Hematopoietic multipotent progenitor cell treated with erythropoietin and hydrocortisone succinate and interleukin-3 and kit ligand, for 17 days (in vitro differentiated cells): ENCODE measurements at places on chromosomes 11 and 22.

DNA sequence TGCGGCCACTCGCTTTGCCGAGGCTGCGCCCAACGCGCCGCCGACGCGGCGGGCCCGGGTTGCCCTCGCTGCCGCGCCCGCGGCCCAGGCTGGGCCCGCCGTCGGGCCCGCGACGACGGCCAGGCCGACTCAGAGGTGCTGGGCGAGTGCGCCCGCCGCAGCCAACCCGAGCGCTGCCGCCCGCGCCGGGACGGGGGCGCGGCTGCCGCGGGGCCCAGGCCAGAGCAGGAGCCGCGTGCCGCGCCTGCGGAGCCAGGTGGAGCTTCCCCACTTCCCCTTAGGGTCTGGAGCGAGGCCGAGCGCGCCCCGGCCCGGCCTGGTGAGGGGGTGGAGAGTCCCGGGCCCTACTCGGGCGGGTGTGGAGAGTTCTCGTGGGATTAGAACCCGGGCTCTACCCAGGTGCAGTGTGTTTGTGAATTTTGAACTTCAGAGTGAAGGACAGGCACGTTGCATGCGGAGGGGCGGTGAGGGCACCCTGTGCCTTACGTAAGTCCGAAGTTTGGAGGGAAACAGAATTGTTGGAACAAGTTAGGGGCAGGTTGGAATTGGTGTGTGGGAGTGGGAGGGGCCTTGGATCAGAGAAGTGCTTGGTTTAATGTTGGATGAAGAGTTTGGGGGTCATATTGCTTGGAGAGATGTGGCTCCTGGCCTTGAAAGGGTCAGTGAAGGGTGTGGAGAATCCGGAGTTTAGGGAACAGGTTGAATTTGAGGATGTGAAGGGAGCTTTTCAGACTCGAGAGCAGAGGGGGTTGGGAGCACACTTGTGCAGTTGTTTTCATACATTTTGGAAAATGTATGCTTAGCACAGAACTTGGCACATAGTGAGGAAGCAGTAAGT, 697 bp downstream of the RNF169 start:
- peak; percentile 48 for DNase-seq

DNA sequence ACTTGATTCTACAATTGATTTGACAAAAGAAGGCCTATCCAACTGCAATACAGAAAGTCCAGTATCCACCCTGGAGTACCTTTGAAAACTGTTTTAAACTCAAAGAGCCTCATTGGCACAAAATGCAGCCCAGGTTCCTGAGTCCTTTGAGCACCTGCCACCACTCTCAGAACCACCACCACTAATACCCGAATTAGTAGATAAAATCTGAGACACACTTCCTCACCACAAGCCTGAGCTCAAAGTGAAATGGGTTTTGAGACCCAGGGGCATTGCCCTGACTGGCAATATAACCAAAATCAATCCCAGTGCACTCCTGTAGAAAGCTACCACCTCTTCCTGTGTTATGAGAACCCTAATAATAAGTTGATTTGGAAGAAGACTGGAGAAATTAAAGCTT, 215.7 kb downstream of the CSNK2A3 start:
- no peak for DNase-seq

- DNase-seq, result no peak
Measured at GRCh38 chr11:15627560-15627959, 512.8 kb downstream of the INSC start.

DNA sequence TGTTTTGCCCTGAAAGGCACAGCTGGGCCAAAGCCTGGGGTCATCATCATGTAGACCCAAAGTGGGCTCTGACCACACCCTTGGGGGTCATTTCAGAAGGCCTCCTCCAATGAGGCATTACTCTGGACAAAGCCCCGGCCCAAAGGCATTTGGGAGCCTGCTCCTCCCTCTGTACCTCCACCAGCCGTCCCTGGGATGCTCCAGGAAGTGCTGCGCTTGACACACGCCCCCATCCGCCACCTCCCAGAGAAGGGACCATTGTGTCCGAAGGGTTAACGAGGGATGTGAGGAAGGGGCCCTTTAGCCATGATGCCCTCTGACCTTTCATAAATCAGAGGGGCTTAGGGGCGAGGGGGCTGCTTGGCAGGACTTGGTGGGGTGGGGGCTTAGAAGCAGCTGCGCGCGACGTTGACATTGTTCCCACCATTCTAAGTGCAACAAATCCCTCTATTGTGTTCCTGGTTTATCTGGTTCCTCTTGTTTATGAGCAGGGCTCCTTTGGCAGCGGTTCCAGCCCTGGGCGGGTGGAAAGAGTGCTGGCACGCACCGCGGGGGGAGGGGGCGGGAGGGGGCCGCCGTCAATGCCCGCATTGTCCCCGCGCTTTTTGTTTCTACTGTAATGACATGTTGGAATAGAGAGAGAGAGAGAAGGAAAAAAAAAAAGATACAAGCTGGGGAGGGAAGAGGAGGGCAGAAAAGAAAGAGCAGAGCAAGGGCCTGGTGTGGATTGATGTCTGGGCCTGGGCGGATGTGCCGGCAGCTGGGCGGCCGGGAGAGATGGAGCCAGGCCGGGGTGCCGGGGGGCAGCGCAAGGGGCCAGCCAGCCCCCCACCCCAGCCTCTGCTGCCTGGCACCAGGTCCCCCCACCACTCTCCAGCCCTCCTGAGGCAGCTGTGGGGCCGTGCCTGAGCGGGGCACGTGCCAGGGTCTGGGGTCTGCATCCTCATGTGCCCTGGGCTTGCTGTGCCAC, 32.1 kb upstream of the SOX10 start:
- DNase-seq, result no peak

GRCh38 chr11:86761978-86762377, 38.4 kb upstream of the PRSS23 start:
- DNase-seq, result no peak

DNA sequence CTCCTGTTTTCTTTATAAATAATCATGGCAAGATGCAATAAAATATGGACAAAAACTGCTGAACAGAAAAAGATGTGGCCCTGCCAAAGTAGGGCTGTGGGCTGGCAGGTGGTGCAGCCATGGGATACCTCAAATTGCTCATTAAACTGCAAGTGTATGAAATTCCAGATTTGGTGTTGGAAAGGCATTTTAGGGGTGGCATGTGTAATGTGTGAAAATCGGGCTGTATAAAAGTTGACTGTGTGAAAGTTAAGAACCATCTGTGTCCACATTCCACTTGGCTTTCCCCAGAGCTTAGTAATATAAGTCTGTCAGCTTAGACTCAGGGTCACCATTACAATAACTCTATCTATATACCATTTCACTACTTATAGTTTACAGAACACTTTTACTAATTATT, 34.8 kb upstream of the FZD4 start:
- DNase-seq, result no peak

GRCh38 chr11:99584830-99585229, 564.1 kb downstream of the CNTN5 start:
- DNase-seq, result no peak

GRCh38 chr11:131137046-131137445, 220.8 kb upstream of the SNX19 start:
- DNase-seq, result no peak
